ENCODE measurements at places on chromosomes 1 and 21. TPM values are rescaled to one million over a fixed set of nuclear protein-coding genes. Genes with fewer than 3 reads are reported as not detected.

- DNase-seq = no peak
Observed at GRCh38 chr1:228066891-228067654, 15.4 kb upstream of the ARF1 start.

DNA sequence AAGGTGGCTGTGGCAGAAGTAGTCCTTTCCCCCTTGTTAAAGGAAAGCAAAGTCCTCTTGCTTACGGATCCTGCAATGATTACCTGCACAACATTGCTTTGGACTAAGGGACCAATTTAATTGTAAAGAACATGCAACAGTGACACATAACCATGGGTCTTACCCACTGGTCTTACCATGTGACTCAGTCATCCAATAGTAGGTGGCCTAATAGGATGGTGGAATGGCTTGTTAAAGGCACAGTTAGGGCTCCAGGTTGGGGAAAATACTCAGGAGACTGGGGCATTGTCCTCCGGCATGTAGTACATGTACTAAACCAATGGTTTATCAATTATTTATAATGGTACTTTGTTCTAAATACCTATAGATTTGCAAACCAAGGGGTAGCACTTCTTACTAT lies 2.1 kb upstream of the YIPF1 start:
- DNase-seq = no peak

GRCh38 chr1:67040405-67040804 lies 13.5 kb downstream of the SLC35D1 start:
- DNase-seq = no peak

GRCh38 chr21:43634618-43635017 lies 24.7 kb downstream of the HSF2BP start:
- DNase-seq = no peak

- no peak for DNase-seq
Observed at GRCh38 chr1:14791654-14792053, 193.2 kb downstream of the KAZN start.

GRCh38 chr1:18293291-18293690 lies 185.7 kb downstream of the IGSF21 start:
- no peak for DNase-seq

DNA sequence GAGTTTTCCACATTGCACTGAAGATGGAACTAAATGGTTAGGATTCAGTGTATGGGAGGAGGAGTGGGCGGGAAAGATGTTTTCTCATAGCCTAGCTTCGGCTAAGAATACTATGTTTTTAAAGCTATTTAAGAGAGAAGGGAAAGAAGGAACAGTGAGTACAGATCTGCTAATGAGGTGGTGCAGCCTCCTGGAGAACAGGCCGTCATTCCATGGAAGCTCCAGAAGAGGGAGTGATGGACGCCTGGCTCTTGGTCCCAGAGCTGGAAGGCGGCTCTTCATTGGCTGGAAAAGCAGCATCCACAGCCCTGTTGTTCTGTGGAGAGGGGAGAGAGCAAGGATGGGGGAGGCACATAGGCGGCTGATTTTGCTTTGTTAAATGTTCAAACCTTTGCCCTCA lies 6.9 kb downstream of the CAMK1G start:
- DNase-seq = no peak

DNA sequence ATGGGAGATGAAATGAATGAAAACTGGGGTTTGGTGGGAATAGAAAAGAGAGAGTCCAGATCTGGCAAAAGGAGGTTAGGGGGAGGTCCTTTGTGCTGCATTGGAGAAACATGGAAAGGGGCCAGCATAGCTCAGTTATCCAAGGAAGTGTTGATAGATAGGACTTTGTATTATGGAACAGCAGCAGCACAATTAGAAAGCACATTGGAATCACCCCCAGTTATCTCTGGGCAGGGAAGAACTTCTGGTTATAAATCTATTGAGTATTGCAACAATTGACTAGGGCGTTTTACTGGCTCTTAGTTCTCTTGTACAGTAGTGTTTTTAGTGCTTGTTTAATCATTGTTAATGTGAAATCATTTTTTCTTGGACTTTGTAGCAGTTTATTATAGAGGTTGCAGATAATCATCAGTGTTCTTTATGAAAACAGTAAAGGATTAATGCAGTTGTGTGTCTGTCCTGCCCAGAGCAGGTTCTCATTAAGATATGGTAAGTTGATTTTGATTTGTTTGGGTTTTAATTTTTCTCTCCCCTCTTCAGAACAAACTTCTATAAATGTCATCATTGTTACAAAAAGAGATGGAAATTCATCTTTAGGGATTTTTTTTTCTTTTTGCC lies 76.6 kb downstream of the NR5A2 start:
- no peak for DNase-seq

The HRNR gene
- 0.04 TPM for total RNA-seq

The SEMA4A gene
- 45.4 TPM for total RNA-seq

All from lower leg skin (tissue), 4 donors.